ENCODE measurements at places on chromosomes 7 and 10.

DNA sequence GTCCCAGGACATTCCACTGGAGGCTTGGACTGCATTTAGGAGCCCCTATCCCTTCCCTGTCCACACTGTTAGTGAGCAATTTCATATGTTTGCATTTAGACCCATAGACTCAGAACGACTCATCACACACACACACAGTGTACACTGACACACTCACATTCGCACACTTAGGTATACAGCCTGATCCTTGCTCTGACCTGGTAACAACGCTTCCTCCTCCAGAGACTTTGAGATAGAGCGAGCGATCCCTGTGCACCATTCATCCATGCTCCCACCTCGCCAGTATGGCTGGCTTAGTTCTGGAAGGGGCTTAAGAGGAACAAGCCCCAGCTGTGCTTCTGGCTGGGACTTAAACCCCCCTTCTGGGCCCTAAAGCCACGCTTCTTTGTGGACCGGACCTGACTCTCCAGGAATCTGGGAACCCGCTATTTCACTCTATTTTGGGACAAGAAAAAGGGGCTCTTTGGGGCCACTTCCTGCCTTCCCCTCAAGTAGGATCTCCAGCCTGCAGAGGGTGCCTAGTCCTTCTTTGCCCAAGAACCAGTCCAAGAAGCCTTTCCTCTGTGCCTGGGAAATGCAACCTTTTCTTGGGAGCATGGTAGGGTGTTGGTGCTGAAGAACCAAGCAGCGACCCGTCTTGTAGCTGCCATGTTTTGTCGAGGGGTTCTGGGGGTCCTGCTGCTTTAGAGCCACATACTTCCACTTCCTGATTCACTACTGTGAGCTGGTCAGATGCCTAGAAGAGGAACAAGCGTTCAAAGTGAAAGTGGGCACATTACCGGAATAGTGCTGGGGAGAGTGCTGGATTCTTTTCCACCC is 1.1 kb upstream of the HOXA13 start:
- no peak for DNase-seq

DNA sequence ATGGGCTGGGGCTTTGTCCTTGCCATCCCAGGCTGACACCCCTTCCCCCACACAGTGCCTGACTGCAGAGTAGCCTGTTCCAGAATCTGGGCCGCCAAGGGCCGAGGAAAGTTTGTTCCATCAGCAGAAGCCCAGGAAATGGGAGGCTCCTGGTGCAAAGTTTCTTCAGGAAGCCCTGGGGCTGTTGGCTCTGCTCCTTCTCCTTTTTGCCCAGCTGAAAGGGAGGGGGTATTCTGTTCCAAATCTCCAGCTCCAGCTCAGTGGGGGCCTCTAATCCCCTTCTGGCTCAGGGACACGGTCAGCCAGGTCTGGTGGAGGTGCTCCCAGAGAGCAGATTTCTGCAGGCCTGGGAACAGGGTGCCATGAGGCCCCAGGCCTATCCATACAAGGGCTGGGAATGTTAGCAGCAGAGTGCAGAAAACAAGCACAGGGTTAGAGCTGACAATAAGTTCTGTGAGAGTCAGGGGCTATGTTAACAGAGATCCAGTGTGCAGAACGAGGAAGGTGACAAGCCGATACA is 399.5 kb downstream of the RPS24 start:
- no peak for DNase-seq

- no peak for DNase-seq
Measured at GRCh38 chr10:128066870-128067382, 59.3 kb downstream of the MKI67 start.

GRCh38 chr7:130768854-130769253 is 34.8 kb upstream of the KLF14 start:
- no peak for DNase-seq

DNA sequence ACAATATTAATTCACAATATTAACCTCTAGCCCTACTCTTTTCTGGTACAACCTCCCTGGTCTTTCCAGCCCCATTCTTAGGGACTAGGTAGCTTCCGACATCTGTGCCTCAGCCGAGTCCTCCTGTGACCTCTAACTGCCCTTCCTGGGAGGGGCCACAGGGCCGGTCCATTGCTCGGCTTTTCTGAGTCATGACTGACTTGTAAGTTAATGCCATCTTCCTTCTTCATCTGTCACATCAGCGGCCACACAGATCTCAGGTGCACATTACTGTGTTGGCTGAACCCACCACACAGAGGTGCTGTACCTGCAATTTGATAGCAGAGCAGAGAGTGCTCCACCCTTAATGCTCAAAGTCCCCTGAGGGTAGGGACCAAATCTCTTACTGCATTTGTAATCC is 4.1 kb upstream of the CPA4 start:
- DNase-seq = no peak

- DNase-seq = no peak
Measured at GRCh38 chr10:74738985-74739567, 87.3 kb upstream of the KAT6B start.

DNA sequence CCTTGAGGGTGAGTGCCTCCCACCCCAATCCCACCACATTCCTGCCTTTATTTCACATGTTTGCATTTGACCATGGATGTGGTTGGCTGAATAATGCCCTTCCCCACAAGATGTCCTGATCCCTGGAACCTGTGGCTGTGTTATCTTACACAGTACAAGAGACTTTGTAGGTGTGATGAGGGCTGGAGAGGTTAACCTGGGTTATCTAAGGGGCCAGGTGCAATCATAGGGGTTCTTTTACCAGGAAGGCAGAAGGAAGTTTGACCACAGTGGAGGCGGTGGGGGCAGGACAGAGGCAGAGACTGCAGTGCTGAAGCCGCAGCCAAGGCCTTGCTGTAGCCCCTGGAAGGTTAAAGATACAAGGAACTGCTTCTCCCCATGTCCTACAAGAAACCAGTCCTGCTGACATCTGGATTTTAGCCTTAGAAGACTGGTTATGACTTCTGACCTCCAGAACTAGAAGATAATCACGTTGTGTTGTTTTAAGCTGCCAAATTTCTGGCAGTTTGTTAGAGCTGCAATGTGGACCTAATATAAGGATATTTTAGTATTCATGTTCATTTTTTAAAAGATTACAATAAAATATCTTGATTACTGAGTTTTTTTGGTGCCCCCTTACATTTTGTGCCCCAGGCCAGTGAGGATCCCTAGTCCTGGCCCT is 136.6 kb downstream of the ARHGAP22 start:
- DNase-seq = no peak

DNA sequence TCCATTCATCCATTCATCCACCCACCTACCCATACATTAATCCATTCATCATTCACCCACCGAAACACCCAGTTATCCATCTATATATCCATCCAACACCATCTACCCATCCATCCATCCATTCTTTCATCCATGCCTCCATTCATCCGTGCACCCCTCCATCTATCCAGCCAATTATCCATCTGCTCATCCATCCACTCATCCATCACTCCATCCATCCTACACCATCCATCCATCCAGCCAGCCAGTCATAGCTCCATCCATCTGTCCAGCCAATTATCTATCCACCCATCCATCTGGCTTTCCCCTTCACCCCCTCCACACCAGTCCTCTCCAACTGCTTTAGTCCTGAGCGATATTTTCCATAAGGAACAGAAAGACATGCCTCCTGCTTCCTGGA is 7.5 kb upstream of the CXCL12 start:
- DNase-seq = no peak

GRCh38 chr7:17976952-17977351 is 36.7 kb upstream of the SNX13 start:
- no peak for DNase-seq

DNA sequence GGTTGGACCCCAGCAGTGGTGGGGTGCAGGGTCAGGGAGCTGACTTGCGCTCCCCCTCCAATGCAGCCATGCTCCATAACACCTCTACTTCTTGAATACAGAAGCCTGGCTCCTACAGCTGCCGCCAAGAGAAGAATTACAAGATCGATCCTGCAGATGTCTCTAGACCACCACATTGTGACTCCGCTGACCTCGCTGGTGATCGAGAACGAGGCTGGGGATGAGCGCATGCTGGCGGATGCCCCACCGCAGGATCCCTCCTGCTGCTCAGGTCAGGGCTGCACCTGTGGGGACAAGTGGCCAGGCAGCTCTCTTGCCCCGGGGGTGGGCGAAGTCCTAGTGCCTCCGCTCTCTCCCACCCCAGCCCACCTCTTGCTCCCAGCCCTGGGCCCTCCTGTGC is 31.7 kb downstream of the ITIH2 start:
- DNase-seq = no peak

GRCh38 chr10:390449-391100 is 255.3 kb downstream of the ZMYND11 start:
- no peak for DNase-seq

DNA sequence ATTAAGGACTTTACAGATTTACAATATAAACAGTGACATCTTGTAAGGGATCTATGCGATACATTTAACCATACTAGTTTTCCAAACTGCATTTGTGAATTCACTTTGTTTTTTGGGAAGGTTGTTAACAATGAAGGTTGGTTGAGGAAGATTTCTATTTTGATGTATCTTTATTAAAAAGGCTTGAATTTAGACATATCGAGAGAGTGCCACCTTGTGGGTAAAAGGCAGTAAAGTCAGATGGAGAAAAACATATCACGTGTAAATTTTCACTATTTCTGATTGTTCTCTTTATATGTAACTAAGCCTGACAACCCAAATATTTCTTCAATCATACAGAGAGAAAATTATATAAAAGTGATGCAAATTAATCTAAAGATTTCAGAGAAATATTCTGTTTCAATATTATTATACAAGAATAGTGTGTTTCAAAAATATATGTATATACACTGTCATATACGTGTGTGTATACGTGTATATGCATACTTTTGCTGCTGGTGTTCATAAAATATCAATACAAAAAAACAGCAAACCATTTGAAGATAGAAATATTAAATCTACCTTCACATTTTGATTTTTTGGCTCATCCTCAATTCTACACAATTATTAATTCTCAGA is 988.6 kb downstream of the SORCS1 start:
- no peak for DNase-seq

GRCh38 chr7:68423356-68423755 is 1174.9 kb upstream of the AUTS2 start:
- no peak for DNase-seq

DNA sequence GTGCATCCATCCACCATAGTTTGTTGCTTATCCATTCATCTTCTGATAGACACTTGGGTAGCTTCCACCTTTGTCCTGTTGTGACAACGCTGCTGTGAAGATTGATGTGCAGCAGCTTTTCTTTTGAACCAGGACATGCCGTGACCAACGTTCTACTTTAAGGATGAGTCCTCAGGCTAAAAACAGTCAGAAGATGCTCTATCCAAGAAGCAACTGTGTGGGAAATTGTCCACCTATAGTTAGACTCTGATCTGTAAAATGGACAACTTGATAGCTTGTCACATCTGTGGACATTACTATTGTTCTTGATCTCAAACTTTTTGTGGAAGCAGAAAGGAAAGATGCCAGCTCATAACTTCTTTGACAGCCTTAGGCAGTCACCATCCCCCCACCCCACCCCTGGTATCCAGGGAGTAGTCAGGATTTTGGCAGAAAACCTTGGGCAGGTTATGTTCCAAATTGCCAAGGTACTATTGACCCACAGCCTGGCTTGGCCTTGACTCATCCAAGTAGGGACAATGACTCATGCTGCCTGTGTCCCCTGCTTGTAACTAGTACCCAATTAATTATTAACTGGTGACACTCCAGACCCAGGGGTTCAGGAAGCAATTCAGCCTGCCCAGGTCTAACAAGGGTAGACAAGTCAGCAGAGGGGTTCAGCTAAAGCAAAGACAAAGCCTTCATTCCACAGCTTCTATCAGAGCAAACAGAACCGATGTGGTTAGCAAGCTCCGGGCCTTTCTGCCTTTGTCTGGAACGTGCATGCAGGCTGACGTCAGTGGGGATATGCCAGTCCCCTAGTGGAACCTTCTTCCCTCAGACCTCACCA is 99.6 kb upstream of the ANLN start:
- DNase-seq = no peak

DNA sequence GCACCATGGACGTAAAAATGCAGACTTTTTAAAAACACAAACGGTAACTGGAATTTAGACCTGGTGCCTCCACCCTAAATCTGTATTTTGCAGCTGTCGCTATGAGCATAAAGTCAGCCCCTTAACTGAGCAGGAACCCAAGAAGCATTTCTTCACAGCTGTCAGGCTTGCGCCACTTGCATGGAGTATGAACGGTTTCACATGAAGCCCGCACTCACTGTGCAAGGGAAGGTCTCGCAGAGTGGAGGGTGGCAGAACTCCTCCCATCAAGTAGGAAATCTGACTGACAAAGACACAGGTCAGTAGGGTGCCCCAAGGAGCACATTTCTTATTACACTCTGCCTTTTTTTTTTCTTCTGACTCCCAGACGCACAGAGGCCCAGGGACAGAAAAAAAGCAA is 58.5 kb downstream of the ELMO1 start:
- no peak for DNase-seq

DNA sequence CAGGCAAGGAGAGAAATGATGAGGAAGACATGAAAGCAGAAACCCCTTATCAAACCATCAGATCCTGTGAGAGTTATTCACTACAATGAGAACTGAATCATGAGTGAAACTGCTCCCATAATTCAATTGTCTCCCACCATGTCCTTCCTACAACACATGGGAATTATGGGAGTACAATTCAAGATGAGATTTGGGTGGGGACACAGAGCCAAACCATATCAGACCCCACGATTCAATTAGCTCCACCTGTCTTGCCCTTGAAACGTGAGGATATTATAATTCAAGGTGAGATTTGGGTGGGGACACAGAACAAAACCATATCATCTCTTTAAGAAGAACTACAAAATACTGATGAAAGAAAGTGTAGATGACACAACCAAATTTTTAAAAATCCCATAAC is 128.9 kb downstream of the IMMP2L start:
- no peak for DNase-seq

DNA sequence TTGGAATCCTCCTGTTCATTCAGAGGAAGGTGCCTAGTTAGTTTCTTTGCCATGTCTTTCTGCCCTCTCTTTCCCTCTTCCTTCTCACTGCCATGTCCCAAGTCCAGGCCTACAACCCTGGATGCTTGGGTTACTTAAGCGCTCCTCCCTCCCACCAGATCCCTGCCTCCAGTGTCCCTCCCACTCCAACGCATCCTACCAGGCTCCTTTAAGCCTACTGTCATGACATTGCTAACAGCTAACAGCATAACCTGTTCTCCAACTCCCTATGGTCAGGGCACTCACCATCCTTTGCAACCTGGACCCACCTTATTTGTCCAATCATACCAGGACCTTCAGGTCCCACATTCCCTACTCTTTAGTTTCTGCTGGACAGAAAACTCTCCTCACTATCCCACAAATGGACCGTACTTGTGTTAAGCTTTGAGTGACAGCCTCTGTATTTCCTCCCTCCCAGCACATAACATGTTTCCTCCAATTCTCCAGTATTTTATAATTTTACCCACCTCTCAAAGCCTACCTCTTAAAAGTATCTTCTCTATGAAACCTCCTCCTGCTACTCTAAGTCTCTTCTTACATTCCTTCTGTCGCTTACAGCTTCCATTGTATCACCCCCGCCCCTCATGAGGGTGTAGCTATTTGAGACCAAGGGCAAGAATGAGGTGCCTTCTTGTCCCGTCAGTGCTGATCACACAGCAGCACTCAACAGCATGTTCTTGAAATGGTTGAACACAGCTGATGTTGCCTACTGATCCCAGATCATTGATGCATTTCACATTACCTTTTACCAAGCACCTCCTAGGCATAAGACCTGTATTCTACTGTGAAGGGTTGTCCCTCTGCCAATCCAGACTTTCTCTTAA is 1.7 kb downstream of the BLNK start:
- no peak for DNase-seq
